ENCODE measurements at places on chromosomes 5 and 9.

DNA sequence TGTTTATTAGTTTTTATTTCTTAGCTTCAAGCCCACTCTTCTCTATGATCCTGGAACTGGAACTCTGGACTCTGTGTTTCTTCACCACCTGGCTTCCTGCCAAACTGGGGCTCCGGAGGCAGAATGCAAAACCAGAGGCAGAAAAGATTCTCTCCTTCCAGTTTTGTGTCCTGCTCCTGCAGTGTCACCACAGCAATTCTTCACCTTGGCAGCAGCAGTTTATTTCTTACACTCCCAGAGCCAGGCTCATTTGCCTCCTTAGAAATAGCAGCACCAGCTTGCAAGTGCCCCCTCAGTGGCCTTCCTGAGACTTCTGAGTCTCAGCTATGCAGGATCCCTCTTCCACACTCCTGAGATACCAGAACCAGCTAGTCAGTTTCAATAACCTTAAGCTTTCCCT is 26.7 kb upstream of the CAMK4 start:
- DNase-seq = no peak

GRCh38 chr9:6819529-6819928 is 61.8 kb downstream of the KDM4C start:
- DNase-seq = no peak

- no peak for DNase-seq
Observed at GRCh38 chr9:135583688-135584011, 22.1 kb downstream of the PAEP start.

DNA sequence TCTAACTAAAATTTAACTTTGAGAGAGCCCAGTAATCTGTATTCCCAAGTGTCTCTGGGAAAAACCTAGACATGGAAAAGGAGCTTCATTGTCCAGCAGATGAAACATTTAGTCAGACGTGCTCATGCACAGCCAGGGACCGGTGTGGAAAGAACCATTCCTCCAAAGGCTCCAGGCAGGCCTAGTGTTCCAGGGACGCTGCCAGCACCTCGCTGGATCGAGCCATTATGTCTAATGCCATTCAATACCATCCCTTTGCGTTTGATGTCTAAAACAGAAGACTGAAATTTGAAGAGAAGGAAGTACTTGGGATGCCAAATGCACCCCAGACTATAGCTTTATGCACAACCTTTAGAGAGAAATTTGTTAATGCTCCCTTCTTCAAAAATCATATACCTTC is 1.4 kb upstream of the CHSY3 start:
- no peak for DNase-seq

GRCh38 chr5:54470128-54470527 is 14.6 kb downstream of the HSPB3 start:
- no peak for DNase-seq

GRCh38 chr5:172172912-172173563 is 15.0 kb downstream of the STK10 start:
- DNase-seq = no peak

GRCh38 chr5:77635917-77636640 is 2.4 kb downstream of the OTP start:
- DNase-seq = no peak

- DNase-seq = peak; percentile 11
Observed at GRCh38 chr5:66021585-66021984, 95.2 kb downstream of the ERBIN start.

DNA sequence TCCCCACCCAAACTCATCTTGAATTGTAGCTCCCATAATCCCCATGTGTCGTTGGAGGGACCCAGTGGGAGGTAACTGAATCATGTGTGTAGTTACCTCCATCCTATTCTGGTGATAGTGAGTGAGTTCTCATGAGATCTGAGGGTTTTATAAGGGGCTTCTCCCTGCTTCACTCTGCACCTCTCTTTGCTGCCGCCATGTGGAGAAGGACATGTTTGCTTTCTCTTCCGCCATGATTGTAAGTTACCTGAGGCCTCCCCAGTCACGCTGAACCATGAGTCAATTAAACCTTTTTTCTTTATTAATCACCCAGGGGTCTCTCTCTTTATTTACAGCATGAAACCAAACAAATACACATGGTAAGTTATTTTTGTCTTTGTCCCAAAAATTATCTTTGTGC is 726.1 kb downstream of the CDH18 start:
- no peak for DNase-seq

DNA sequence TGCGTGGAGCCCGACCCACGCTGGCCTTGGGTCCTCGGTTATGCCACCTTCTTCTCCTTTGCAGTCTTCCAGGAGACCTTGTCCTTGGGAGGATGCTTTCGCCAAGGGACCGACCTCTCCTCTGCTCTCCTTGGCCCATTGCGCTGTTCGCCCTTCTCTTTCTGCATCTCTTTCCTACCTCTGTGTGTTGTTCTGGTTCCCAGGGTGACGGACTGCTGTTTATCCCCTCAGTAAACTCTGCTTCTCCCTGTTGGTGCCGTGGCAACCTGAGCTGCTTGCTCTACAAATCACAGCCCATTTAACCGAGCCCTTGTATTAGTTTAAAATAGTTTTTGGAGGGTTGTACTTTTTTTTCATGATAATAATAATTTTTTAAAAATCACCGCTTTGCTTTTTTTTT is 97.9 kb downstream of the DAPK1 start:
- DNase-seq = no peak

DNA sequence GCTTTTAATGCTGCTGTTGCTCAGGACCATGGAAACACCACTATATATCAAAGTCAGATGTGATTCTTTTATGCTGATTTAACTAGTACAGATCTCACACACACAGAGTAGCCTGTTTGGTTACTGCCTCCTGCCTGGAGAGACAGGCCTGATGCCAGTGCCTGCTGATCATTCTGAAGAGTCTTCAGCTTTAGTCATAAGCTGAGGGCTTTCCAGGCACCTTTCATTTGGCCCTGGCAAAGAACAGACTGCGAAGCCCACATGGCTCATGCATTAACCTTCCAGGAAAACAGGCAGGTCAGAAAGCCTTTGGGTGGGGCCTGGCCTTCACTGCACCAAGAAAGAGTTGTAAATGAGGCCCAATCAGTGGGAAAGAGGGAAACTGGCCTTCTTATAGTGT is 144.7 kb downstream of the SAXO1 start:
- no peak for DNase-seq

- DNase-seq = no peak
Observed at GRCh38 chr9:74277532-74277931, 219.6 kb upstream of the RORB start.

DNA sequence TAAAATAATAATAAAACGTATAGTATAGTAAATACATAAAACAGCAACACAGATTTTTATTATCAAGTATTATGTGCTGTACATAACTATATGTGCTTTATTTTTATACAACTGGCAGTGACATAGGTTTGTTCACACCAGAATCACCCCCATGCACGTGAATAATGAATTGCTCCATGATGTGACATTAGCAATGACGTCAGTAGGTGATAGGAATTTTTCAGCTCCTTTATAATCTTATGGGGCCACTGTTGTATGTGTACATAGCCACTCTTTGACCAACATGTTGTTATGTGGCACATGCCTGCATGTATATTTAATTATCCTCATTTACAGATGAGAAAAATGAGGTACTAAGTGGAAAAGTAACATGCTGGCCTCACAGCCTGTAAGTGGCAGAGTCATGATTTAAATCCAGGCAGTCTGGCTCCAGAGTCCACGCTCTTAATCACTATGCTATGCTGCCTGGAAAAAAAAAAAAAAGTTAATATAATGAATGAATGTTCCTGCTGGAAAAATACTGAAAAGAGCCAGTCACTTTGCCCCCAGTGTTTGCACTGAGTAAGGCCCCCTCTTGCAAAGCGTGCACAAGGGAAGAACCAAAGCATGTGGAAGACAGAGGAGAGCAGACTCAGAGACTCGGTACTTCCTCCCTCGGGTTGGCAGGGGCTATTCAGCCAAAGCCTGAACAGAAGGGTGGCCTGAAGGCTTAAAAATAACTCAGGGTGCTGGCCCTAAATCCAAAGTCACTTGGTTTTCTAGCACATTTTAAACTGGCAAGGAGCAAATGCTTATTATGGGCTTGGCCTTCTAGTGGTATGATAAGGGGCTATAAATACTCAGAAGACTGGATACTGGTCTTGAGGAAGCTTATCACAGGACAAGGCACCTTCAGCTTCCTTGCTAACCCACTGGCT is 206.8 kb downstream of the GLIS3 start:
- no peak for DNase-seq

GRCh38 chr9:135703726-135704125 is 1.7 kb downstream of the KCNT1 start:
- no peak for DNase-seq

DNA sequence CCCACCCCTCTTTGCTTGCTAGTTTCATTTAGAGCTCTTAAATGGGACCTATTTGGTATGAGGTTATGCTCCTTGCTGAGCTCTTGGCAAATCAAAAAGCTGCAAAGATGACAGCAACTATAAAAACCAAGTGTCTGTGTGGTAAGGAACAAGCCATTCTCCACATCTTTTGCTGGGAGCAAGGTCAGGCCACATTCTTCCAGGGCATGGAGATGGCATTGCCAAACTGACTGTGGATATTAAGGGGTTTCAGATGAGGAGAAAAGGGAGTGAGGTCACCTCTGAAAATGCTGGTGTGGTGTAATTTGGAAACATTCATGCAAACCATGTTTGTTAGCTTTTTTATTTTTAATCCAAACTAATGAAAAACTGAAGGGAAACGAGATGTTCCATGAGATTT is 218.8 kb upstream of the IL12B start:
- no peak for DNase-seq

- no peak for DNase-seq
Observed at GRCh38 chr5:11247224-11247623, 486.2 kb upstream of the DAP start.

GRCh38 chr9:130150779-130151382 is 21.3 kb upstream of the NCS1 start:
- no peak for DNase-seq

- DNase-seq = no peak
Observed at GRCh38 chr5:139079225-139079990, 118.8 kb downstream of the SIL1 start.

GRCh38 chr5:124060413-124061067 is 548.6 kb downstream of the CSNK1G3 start:
- DNase-seq = no peak

GRCh38 chr5:97022898-97023297 is 87.0 kb downstream of the LNPEP start:
- DNase-seq = no peak

DNA sequence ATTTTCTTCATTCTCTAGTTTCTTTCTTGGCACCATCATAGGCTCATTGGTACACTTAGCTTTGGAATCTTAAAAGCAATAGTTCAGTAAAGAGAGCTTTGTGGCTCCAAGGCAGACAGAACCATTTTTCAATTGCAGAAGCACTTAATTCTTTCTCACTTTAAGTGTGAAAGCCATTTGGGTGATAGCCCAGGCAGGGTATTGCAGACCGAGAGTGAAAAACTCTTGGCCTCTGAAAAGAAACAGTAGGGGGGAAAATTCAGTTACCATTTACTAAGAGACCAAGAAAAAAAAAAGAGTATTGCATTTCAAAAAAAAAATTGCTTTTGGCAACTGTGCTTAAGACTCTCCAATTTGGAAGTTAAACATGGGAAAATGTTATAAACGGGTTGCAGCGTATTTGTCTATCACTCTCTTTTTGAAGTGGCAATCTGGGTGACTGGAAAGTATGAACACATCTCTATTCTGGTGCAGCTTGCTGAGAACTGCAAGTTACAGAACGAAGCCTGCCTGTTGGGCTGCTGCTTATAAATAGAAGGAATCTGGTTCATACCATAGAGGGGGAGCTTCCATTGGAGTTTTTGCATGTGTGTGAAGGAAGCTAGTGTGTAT is 170.5 kb downstream of the TLE4 start:
- no peak for DNase-seq

GRCh38 chr5:177132136-177133095 is 1.2 kb upstream of the NSD1 start:
- no peak for DNase-seq

- no peak for DNase-seq
Observed at GRCh38 chr5:179729727-179730126, 2.9 kb upstream of the MAML1 start.

DNA sequence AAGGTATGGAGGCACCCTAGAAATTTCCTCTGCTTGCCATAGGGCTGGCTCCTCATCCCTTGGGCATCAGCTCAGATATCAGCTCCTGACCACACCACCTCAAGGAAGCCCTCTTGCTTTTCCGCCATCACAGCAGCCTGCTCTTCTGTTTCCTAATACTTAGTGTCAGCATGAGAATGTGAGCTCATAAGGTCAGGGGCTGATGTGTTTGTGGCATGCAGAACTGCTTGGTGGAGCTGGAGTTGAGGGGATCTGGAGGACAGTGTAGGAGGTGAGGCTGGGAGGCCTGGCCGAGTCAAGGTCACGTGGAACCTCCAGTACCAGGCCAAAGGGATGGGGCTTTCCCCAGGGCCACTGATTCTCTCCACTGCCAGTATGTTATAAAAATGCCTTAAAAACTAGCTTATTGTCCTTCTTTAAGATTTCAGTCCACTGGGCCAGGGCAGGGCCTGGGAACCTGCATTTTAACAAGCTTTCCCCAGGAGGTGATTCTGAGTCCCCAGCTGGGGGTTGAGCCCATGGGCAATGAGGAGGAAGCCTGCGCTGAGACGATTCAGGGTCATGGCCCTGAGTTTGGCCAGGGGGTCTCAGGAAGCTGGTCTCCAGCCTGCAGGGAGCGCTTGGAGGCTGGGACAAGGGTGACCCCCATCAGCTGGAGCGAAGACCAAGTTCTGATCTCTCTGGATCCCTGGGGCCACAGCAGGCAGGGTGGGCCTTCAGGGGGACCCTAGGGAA is 28.6 kb downstream of the DAB2IP start:
- DNase-seq = no peak

DNA sequence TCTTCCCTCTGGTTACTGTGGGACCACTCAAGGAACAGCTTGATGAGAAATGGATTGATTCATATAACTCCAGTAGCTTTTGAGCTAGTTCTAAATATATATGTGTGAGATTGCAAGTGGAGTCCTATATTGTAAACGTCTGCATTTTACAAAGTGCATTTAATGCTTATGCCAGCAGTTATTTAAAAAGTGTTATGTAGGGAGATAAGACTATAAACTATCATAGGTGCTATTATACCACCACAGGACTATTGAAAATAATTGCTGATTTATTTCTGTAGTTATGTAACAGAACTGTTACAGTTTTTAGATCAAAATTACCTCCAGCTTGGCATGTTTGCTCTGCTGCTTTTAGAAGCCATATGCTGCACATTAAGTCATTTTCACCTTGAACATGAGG is 36.2 kb downstream of the PTCD2 start:
- peak; percentile 15 for DNase-seq

GRCh38 chr9:106862821-106863720 is at the start of gene ZNF462:
TSS of gene ZNF462 (plus strand) at chr9:106863166. CDS start at chr9:106923384, 60,218 bp downstream.
- DNase-seq = peak; percentile 82

DNA sequence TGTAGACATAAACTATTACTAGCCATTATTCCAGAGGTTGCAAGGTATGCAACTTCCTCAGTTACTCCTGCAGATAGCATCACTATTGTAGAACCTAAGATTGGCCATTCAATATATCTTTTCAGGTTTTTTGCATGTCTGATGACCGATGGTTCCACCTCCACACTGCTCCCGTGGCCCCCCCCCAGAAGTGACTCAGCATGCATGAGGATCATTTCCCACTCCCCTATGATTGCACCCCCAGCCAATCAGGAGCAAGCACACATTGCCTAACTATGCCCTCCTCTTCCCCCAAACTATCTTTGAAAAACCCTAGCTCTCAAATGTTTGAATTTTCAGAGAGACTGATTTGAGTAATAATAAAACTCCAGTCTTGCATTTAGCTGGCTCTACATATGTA is 601.4 kb upstream of the TLE4 start:
- DNase-seq = no peak
